Fibroblast of skin of back (primary cell): ENCODE measurements at places on chromosomes 6 and 20.

DNA sequence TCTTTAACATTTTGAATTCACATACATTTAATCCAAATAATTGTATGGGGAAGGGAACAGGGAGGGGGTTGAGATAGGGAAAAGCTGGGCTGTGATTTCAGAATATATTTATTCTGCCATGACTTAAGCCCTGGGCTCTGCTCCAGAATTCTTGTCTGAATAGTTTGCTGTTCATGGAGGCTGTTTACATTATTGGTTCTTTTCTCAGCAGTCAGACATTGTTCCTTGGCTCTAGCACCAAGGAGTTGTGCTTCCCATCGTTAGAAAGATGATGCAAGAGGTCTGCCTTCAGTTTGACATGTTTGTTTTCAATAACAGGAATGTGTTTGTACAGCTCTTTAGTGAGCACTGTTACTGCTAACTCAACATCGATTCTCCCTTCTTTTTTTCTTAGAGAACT lies 198.8 kb upstream of the CDYL start:
- DNase-seq, result peak; percentile 95

DNA sequence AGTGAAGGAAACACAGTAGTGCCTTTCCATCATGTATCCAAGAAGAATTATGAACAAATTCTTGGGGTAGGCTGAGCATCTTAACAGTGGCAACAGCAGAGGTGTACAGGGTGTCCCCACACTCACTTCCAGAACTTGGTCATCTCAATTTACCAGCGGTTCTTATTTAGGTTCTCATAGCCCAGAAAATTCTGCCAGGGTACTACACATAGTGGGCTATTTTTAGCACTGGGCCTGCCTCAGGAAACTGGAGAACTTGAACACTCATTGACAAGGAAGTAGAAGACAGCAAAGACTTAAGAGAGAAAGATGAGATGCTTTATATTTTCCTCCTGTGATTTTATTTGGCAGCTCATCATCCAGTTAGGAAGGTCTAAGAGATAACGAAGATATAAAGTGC lies 71.8 kb upstream of the PHIP start:
- DNase-seq, result no peak

- DNase-seq, result no peak
Observed at GRCh38 chr20:15609921-15610320, 963.3 kb downstream of the KIF16B start.

- no peak for DNase-seq
Observed at GRCh38 chr6:167787896-167788562, 38.7 kb upstream of the AFDN start.
